Kasumi-1 (cell line): ENCODE measurements at places on chromosomes 2 and 18.

- no peak for DNase-seq
Observed at GRCh38 chr2:46885376-46885775, 30.2 kb downstream of the MCFD2 start.

GRCh38 chr18:48006415-48007175, 76.1 kb upstream of the SMAD2 start:
- no peak for DNase-seq

DNA sequence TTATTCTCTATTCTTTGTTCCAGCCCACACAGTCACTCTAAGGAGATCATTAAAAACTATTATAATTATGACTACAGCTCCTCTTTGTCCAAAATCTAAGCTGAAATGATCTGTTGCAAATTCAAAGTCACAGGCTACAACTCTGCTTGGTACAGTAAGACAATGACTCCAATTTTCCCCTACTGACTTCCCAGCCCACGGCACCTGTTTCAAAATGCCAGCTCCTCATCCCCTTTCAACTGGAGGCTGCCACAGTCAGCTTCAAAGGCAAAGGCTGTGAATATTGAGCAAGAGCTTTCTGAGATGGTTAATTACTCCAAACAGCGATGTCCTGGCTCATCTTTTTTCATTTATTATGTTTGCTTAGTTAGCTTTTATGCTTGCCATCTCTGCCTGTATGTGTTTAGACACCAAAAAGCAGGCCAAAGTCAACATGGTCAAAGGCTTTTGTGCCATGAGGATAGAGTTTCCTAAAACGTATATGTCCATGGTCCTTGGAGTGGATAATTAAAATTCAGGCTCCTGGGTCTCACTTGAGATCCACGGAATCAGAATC, 141.1 kb downstream of the DOCK10 start:
- DNase-seq = no peak

DNA sequence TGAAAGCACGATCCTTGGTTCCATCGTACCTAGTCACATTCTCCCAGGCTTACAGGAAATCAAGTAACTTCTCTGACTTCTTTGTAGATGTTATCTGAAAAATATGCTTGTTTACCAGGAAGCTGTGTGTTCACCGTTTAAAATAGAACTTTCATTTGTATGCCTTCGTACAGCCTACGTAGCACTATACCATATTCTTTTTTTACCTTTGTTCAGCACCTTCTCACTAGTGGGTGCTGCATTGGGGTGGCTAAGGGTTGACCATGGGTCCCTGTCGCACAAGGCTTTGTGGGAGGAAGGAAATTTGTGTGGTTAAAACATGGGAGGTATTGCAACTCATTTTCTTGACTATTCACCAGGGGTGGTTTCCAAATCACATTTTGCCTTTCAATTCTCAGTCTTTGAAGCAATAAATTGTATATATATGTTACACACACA, 16.6 kb downstream of the MALT1 start:
- no peak for DNase-seq

- DNase-seq = no peak
Observed at GRCh38 chr2:234848578-234848977, 103.2 kb upstream of the SH3BP4 start.

DNA sequence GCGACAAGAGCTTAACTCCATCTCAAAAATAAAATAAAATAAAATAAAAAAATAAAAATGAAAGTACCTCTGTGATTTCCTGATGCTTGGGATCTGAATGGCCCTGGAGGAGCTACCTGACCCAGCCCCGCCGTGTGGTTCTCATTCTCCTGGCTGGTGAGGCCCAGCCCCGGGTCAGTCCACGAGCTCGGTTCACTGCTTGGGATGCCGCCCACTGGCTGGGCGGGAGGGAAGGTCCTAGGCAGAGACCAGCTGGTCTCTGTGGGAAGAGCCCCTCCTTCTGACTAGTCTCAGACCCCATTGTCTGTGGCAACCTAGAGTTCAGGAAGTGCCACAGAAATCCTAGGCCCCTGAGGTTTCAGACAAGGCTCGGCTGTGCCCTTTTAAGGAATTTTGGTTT, 55.1 kb upstream of the DLGAP1 start:
- DNase-seq = no peak

GRCh38 chr2:25226827-25227226, 58.4 kb upstream of the POMC start:
- no peak for DNase-seq

- no peak for DNase-seq
Observed at GRCh38 chr2:168751104-168751740, 51.2 kb upstream of the NOSTRIN start.

- no peak for DNase-seq
Observed at GRCh38 chr2:19809206-19809605, 92.6 kb downstream of the TTC32 start.

GRCh38 chr2:258933-259332, 4.9 kb downstream of the SH3YL1 start:
- no peak for DNase-seq
